ENCODE measurements at places on chromosomes 2 and 18.

DNA sequence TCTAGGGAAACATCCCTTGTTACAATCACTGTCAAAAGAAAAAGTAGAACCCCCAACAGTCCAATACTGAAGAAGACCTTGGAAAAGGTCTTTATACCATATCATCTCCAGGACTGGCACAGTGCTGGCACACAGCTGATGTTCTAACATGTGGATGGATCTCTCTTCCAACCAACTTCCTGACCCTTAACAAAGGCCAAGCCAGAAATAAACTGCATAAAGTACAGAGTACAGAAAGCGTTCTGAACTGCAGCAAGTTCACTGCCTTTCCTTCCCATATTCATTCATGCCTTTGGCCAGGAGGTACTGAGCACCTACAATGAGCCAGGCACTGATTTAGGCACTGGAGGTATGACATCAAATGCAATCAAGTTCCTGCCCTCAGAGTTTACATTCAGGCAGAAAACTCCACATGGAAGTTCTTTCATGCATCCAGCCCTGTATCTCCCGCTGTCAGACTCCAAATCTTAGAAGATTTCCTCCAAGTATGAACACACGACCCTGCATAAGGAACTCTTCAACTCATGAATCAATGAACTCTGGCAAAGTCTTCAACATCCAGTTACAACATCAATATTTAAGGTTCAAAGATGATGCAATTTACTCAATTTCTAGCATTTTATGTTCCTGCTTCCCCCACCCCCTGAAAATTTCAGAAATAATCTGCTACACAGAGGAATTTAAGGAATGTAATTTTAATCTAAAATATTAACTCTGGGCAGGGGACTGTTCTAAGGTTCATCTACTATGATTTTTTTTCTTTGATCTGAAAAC is 33.8 kb downstream of the ACVR1 start:
- DNase-seq, result no peak

DNA sequence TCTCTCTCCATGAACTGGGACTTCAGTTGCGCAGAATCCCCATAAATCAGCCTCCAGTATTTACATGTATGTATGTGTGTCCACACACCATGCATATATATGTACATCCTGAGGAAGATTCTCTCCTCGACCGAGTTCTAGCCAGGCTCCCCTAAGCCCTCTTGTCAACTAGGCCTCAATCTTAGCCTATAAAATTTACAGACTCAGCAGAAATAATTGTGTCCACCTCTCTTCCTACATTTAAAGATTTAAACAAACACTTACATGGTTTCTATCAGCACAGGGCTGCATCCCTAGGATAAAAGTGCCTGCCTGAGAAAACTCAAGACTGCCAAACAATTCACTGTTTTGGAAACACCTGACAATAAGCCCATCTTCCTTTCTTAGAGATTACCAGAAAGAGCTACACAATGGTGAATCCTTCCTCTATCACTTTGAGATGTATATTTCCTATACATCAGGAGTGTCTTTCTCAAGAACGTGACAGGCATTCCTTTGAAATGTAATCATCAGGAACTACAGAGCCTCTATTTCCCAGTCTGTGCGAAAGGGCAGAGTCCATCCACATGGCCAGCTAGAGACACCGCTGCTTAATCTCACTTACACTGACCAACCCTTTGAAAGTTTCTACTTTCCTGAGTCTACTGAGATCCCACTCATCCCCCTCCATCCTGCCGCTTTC is 39.5 kb downstream of the ZNF519 start:
- DNase-seq, result no peak

GRCh38 chr18:62717169-62717924 is 2.0 kb downstream of the PHLPP1 start:
- DNase-seq, result no peak

- peak; percentile 42 for DNase-seq
Measured at GRCh38 chr2:72998234-72998651, 73.3 kb downstream of the SFXN5 start.

DNA sequence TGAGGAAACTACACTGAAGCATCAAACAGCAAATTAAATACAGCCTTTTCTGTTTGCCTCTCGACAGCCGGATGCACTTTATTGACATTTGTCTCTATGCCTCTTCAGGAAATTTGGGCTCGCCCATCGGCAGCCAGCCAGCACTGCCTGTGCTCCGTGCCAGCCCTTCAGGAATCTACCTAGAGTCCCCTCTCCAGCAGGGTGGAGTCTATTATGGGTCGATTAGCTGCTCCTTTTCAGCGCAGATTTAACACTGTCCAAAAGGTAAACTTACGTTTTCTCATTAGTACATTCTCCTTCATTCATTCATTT is 91.5 kb downstream of the MYCN start:
- no peak for DNase-seq

DNA sequence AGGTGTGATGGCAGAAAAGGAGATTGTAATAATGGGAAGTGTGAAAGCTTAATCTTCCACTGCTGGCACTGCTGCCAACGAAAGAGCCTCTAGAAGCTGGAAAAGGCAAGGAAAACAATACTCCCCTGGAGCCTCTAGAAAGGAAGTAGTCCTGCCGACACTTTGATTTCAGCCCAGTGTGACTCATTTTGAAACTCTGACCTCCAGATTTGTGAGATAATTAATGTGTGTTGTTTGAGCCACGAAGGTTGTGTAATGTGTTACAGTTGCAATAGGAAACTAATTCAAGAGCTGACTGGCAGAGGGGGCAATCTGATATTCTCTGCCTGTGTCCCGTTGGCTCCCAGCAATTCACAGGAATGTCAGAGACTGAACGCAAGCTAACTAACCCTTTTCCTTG is 219.2 kb upstream of the UBE2E3 start:
- no peak for DNase-seq

GRCh38 chr18:78558948-78559347 is 420.7 kb upstream of the SALL3 start:
- peak; percentile 41 for DNase-seq

DNA sequence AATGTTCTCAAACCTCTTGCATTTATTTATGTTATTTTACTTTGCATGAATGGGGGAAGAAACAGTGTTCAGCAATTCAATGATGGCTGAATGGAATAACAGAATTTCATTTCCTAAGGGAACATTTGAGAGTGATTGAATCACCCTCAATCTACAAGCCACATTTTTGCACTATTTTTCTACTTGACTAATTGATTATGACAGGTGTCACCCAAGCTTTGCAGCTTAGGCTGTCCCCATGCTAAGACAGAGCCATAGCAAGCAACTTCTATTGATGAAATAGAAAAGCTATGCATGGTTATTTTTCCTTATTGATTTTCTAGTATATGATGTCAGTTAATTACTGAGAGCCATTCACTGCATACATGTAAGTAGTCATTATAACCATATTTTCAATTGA is 795.7 kb downstream of the DCC start:
- DNase-seq, result no peak

GRCh38 chr2:199861132-199861774 is 10.3 kb upstream of the FTCDNL1 start:
- DNase-seq, result no peak

DNA sequence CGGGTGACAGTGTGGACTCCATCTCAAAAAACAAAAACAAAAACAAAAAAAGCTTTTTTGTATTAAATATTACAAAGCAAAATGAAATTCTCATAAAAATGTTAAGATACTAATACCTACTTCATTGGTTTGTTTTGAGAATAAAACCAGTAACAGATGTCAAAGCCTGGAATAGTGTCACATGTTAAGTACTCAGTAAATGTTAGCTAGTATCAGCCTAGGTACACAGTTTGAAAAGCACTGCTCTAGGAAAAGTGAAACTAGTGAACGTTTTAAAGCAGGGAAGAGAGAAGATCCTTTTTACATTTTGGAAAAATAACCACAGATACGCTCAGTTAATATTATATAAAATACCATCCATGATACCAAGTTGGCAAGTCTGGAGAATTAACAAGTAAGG is 37.1 kb upstream of the ADAM17 start:
- no peak for DNase-seq

DNA sequence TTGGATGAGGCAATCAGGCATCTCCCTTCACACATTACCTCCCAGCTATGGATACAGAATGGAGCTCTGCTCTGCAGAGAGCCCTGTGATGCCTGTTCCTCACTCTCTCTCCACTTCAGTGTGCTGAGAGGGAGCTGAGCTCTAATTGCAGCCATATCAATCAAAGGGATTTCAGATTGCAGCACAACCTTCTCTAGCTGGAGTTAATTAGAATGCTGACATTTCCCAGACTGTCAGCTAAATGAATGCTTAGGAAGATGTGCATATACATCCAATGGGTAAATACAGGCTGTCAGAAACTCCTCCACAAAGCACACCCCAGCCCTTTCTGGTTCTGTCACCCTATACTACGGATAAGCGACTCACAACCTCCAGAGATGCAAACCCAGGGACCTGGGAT is 402.6 kb downstream of the EIPR1 start:
- no peak for DNase-seq

DNA sequence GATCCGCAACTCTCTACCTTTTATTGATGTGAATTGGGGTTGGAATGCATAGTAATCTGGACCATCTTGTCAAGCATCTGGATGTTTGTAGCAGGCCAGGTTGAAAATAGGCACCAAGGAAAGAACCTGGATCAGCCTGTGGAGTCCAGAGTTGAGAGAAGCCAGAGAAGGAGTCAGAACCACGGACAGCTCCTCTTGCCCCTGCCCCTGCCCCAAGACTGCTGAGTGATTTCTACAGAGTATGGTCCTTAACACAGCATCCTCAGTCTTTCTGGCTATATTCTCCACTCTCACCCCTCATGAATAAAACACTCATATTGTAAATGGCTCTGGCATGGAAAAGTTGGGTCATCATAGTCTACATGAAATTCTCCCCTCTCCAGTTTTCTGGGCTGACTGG is 154.6 kb downstream of the LOXHD1 start:
- DNase-seq, result no peak

- DNase-seq, result no peak
Measured at GRCh38 chr2:178912416-178913048, 105.3 kb upstream of the TTN start.

- no peak for DNase-seq
Measured at GRCh38 chr2:148704247-148704646, 59.7 kb downstream of the EPC2 start.

- DNase-seq, result no peak
Measured at GRCh38 chr2:9282128-9283112, 75.8 kb downstream of the ASAP2 start.

- no peak for DNase-seq
Measured at GRCh38 chr2:216416571-216417307, 4.5 kb downstream of the SMARCAL1 start.

DNA sequence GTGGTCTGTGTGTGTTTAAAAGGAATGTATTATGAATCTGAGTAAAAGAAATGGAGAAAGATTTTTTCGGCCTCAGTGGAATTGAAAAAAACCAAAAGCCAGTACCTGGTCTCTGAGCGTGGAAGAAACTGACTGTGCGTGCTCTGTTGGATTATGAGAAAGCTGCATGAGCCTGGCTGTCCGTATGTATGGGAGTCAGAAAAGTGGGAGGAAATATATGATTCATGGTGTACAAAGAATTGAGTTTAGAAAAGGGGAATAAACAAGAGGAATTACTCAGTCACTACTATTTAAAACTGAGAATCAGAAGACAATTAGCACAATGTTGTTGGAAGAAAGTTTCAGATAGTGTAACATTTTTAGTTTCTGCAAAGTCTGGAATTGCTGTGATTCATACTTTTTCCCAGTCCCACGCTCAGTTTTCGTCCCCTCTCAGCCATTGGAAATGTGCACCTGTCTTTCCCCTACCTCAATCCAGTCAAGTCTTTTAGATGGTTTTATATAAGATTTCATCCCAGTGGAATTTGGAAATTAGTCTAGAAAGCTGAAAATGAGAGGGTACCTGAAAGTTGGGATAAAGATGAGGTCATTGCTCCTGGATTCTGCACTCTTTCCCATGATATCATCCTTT is 66.4 kb upstream of the CHMP1B start:
- DNase-seq, result no peak

DNA sequence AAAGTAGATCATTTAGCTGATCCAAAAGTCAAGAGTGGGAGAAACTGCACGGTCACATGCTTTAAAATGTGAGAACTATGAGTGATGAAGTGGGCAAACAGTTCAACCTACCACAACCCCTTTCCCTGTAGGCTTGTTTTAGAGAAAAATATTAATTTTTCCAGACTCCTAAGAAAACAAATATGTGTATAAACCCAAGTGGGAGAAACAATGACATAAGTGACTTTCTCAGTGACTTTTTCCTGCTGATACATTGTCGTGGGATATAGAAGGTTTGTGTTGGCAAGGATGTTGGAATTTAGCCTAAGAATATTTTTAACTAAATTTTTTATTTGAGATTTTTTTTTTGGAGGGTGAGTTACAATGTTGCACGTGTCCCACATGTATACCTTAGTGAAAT is 321.7 kb downstream of the FIGN start:
- DNase-seq, result no peak

GRCh38 chr2:119233326-119234020 is 9.8 kb downstream of the STEAP3 start:
- no peak for DNase-seq

- no peak for DNase-seq
Measured at GRCh38 chr18:24388957-24389356, 8.7 kb downstream of the OSBPL1A start.

DNA sequence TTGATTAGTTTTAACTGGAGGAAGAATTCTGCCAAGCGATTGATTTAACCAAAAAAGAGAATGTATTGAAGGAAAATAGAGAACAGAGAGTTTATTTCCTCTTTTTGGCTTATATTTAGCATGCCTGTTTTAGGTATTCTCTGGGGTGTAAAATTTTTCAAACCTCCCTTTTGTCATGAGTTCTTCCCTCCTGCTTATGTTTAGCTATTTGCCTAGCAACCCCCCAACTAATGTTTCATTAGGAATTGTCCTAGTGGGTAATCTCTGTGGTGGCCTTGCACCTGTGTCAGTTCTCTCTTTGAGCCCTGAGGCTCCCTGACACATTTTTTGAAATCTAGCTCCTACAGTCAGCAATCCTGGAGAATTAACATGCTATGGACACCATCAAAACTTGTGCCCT is 12.5 kb upstream of the REG1B start:
- DNase-seq, result no peak

- DNase-seq, result no peak
Measured at GRCh38 chr2:197196541-197197180, 113.9 kb downstream of the ANKRD44 start.

DNA sequence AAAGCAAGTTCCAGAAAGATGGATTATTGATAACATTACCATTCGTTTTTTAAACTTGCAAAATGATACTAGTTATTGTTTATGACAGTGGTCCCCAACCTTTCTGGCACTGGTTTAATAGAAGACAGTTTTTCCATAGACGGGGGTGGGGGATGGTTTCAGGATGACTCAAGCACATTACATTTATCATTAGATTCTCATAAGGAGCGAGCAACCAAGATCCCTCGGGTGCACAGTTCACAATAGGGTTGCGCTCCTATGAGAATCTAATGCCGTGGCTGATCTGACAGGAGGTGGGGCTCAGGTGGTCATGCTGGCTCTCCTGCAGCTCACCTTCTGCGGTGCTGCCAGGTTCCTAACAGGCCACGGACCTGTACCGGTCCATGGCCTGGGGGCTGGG is 86.2 kb downstream of the BCL2 start:
- no peak for DNase-seq

- no peak for DNase-seq
Measured at GRCh38 chr2:179594268-179595112, 266.9 kb downstream of the ZNF385B start.

Data from activated CD8-positive, alpha-beta memory T cell treated with anti-CD3 and anti-CD28 coated beads for 24 hours (primary cell).